ENCODE measurements at places on chromosomes 13 and 19.

DNA sequence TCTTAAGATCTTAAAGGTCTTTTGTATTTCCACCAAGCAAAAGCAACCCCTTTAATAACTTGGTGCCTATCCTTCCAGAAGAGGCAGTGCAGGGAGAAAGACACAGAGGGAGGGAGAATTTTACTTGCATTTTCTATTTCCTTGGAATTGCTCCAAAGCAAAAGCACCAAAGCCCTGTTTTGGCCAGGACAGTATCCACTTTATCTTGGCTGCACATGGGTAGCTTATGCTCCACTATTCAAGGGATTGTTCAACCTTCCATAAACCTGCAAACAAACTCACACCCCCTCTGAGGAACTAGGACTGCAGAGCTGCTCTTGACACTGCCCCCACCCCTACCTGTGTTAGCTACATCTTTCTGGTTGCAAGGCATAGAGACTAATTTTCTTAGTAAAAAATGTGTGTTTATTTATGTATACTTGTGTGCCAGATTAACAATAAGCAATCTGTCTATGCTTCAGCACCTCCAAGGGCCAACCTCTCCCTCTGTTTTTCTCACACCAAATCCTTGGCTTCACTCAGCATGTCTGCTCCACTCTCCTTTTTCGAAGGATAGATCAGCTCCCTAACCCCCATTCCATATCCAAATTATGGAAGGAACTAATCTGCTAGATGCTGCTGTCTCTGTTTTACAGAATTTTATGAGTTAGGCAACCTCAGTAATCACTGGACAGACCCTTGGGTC lies 68.1 kb upstream of the KLF12 start:
- no peak for DNase-seq

DNA sequence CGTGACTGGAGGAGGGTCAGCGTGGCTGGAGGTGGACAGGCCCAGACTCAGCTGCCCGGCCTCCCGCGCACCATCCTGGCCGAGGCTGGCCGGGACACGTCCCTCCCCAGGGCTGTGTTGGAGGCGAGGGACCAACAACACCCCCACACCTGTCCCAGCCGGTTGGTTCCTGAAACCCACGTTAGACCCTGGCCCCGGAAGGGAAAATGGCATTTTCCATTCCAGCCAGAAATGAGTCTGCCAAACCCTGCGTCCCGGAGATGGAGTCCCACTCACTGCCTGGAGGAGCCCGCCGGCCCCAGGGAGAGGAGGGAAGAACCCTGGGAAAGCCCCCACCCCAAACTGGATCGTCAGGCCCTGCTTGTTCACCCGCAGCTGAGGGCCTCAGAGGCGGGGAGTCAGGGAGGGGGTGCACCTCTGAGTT lies 4.8 kb upstream of the WDR18 start:
- DNase-seq, result no peak

GRCh38 chr19:41936416-41936850 lies 8.2 kb upstream of the ERFL start:
- DNase-seq, result no peak

GRCh38 chr13:33286128-33286527 lies 573 bp upstream of the STARD13 start:
- no peak for DNase-seq

- no peak for DNase-seq
Observed at GRCh38 chr19:47582320-47582909, 9.5 kb upstream of the ZNF541 start.

GRCh38 chr19:5654931-5655330 lies 25.4 kb downstream of the MICOS13 start:
- peak; percentile 19 for DNase-seq

- no peak for DNase-seq
Observed at GRCh38 chr13:88601949-88602348, 930.8 kb downstream of the SLITRK5 start.

DNA sequence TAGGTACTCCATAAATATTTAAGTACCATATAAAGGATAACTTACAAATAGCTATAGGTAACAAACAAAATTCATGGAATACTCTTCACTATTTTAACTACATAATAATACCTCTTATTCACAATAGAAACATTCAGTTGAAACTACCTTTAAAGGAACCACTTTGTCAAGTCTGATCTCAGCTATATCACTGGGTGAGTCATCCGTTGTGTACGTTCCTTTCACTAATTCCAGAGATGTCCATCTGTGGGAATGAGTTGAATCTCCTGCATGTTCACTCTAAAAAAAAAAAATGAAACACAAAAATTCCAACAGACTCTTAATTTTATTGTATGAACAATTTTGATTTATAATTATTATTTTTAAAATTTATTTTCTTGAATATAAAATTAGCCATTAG lies 149.4 kb upstream of the FBXL3 start:
- DNase-seq, result no peak

- no peak for DNase-seq
Observed at GRCh38 chr13:48626726-48627451, 26.8 kb upstream of the CYSLTR2 start.

GRCh38 chr13:103386341-103386740 lies 320.1 kb upstream of the SLC10A2 start:
- no peak for DNase-seq

- peak; percentile 84 for DNase-seq
Observed at GRCh38 chr19:35090506-35091214, 25.0 kb upstream of the FXYD3 start.

GRCh38 chr13:81408647-81409046 lies 1067.7 kb upstream of the SPRY2 start:
- DNase-seq, result no peak

GRCh38 chr13:97367016-97367822 lies 66.8 kb upstream of the RAP2A start:
- DNase-seq, result no peak

DNA sequence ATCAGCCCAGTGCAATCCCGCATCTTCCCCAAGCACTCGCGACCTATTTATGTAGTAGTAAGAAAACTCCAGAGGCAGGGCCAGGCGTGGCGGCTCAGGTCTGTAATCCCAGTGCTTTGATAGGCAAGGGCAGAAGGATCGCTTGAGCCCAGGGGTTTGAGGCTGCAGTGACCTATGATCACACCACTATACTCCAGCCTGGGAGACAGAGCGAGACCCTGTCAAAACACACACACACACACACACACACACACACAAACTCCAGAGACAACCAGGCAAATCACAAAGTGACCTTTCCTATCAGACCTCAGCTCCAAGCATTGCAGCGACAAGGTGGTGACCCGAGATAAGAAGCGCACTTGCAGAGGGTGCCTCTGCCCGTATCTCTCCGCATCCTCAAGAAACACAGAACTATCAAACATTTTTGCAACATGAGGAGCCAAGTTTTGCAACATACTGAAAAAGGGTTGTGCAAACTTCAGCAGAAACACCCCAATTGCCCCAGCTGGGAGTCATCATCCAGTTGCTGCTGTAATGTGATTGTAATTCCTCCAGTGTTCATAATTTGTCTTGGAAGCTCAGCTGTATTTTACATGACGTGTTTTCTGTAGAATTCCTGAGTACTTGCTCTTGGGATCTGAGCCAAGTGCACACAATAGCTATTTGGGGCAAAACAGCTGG lies 8.7 kb upstream of the KLF2 start:
- no peak for DNase-seq

Data from Karpas-422 (cell line).